Inflammatory macrophage (primary cell): ENCODE measurements at places on chromosomes 5 and 9.

DNA sequence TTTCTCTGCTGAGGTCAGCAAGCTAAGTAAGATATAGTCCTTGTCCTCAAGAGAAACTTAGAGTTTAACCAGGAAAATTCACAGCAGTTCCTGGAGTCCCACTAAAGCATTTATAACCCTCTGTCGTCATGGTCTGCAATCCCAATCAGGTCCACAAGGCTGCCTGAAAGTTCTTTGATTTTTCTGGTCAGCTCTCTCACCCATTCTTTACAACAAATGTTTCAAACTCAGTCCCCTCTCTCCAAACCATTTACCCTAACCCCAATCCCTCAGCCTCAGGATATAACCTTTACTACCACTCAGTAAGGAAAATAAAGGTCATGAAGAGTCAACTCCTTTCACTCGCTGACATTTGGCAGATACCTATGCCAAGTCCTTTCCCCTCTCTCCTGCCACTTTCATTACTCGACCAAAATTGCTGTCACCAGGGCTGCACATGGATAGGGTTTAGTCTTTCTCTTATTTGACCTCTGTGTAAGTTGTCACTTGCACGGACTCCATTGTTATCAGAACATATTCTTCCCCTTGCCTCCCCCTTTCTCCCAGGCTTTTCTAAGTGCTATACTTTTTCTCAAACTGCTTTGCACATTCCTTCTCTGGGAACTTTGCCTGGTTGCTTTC lies 936.6 kb downstream of the NR2F1-AS1 start:
- no peak for DNase-seq

DNA sequence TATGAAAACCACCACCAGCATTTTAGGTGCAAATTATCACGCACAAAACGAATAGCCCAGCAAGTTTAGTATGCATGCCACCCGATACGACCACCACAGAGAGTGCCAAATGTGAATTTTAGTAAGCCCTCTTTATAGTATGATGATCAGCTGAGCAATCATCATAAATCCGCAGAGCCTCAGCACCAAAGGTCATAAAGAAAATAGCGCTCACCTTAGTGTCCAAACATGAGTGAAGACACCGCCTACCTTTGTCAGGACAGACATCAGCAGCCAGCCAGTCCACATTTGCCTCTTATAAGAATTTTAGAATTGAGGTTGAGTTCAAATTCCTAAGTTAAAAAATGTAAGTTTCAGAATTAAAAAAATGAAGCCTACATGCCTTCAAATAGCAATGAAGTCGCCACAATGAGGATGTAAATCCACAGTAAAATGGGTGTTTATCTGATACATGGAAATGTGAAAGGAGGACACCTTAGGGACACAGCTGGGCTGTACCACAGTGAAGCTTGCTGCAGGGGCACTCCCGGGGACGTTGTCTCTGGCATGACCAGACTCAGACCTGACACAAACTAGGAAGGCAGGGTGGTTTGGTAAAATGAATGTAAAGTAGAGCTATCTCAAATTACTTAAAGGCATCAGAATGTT lies 149.0 kb downstream of the AUH start:
- no peak for DNase-seq

DNA sequence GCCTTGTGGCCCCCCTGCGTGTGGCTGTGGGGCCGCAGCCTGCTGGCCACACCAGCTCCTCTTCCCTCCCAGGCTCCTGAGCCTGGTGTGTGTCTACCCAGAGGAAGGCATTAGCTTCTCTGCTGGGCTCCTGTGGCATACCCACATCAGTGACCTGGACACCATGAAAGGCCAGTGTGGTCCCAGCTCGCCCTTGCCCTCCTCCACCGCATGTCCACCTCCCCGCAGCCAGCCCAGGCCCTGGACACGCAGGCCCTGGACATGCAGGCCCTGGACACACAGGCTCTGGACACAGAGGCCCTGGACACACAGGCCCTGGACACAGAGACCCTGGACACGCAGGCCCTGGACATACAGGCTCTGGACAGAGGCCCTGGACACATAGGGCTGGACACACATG lies 153.4 kb upstream of the PPP1R26 start:
- DNase-seq: no peak

GRCh38 chr9:89524963-89525362 lies 27.1 kb upstream of the SEMA4D start:
- DNase-seq: no peak

DNA sequence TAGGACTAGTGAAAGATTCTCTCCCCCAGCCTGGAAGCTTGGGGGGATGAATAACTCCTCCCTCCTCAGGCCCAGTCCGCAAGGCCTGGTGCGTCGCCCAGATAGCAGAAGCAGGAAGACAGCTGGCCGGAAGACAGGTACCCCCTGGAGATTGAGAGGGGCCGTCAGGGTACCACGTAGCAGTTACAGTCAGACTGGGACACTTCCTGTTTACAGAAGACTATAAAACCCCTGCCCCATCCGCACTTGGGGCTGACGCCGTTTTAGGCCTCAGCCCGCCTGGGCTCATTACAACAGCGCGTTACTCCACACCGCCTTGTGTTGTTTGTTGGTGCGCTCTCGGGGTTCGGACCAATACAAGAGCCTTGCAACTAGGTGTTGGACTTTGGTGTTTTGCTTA lies 15.4 kb downstream of the SEMA6A start:
- DNase-seq: no peak

- DNase-seq: no peak
Measured at GRCh38 chr9:134930398-134930797, 12.7 kb upstream of the FCN1 start.

DNA sequence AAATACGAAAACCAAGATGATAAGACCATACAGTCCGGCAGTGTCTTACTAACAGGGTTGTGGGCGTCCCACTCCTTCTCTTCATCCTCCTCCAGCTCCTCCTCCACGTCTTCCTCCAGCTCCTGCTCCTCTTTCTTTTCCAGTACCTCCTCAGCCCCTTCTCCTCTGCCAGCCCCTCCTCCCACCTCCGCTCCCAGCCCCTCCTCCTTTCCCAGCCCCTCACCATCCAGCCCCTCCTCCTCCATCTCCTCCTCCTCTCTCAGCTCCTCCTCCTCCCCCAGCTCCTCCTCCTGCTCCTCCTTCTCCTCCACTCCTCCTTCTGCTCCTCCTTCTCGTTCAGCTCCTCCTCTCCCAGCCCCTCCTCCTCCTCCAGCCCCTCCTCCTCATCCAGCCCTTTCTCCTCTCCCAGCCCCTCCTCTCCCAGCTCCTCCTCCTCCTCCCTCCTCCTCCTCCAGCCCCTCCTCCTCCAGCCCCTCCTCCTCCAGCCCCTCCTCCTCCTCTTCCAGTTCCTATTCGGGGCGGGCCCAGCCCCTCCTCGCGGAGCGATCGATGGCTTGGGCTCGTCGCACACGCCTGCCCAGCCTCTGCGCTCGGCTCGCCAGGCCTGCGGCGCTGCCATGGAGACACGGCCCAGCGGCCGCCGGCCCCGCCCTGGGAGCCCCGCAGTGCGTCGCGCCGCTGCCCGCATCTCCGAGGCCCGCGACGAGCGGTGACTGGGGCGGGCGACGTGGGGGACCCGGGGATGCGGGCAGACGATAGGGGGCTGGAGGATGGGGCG lies at the start of gene BRD3OS:
BRD3OS (plus strand) TSS at position 654 of the 778 bp plus-strand sequence. CDS start 1,267 bp downstream, outside the sequence.
- peak; percentile 97 for DNase-seq

DNA sequence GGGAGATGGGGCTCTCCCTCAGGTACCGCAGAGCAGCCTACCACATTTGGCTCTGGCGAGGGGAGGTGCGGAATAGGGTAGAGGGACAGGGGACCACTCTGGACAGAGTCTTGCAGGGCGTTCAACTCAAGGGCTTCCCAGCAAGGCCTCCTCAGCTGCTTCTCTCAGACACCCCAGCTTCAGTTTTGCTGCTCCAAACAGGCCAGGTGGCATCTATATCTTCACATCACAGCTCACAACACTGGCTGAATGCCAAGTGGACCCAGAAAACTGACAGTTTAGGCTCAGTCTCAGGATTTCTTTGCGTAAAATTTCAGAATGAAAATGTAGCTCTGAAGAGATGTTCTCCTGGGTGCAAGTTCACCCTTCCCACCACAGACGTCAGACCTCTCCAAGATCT lies 592.6 kb upstream of the ADAMTS16 start:
- DNase-seq: no peak

GRCh38 chr5:45847877-45848276 lies 151.7 kb upstream of the HCN1 start:
- DNase-seq: no peak

DNA sequence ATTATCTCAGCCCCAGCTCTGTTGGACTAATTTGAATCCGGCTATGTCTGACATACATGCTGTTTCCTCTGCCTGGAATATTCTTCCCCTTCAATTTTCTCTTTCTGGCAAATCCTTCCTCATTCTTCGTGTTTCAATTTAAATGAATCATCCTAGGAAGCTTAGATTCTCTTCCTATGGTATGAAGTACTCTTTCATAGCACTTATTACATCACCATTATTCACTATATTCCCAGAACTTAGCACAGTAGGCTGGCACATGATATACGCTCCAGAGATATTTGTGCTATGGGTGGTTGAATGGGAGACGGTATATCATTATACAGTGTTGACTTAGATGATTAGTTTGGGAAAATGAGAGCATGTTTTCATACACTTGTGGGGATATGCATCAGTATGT lies 91.0 kb upstream of the JAK2 start:
- DNase-seq: no peak
